ENCODE measurements at places on chromosomes 5 and 9.

DNA sequence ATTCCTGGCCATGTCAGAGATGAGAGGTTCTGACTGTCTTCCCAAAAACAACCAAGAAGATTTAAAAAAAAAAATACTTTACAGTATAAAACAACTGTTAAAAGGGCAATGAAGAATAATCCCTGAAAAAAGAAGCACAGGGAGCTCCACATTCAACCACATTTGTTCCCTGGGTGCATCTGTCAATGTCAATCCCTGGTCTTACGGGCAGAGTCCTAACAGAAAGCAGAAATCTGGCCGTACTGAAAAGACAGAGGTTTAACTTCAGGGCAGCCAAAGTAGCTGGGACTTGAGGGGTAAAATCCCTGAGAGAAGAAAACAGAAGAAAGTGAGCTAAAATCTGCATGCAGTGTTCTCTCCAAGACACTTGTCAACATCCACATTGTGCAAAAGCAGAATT lies 76.6 kb downstream of the RICTOR start:
- no peak for DNase-seq

GRCh38 chr9:83432104-83432627 lies 106.0 kb downstream of the FRMD3 start:
- no peak for DNase-seq

DNA sequence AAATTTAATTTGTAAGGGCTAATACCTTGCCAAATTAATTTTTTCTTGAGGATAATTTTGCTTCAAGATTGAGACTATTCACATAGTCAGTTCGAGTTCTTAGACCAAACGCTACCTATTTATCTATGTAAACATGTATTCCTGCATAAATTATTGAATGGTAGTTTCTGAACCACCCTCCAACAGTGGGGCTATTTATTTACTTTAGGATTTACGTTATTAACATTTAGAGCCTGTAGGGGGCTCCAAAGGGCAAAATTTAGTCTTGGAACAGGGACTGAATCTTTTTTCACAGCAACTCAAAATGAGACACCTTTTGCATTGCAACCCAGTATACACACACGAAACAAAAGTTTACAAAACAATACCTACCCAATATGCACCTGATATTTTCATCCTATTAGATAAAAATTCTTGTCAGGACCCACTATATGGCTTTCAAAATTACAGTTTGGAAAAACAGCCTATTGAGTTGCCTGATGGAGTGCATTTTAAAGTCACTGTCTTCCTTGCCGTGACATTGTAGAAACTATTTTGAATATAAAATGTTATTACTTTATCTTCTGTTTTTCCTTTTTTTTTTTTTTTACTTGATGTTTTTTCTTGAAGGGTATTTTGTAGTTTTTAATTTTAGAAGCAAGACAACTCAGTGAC lies 47.1 kb upstream of the POU4F3 start:
- peak; percentile 60 for DNase-seq

- no peak for DNase-seq
Measured at GRCh38 chr5:32562843-32563242, 22.5 kb upstream of the SUB1 start.

- DNase-seq = no peak
Measured at GRCh38 chr5:64003966-64004365, 41.7 kb upstream of the HTR1A start.

GRCh38 chr9:37105234-37105633 lies 15.1 kb upstream of the ZCCHC7 start:
- no peak for DNase-seq

GRCh38 chr5:137739737-137740136 lies 3.8 kb upstream of the KLHL3 start:
- DNase-seq = no peak

DNA sequence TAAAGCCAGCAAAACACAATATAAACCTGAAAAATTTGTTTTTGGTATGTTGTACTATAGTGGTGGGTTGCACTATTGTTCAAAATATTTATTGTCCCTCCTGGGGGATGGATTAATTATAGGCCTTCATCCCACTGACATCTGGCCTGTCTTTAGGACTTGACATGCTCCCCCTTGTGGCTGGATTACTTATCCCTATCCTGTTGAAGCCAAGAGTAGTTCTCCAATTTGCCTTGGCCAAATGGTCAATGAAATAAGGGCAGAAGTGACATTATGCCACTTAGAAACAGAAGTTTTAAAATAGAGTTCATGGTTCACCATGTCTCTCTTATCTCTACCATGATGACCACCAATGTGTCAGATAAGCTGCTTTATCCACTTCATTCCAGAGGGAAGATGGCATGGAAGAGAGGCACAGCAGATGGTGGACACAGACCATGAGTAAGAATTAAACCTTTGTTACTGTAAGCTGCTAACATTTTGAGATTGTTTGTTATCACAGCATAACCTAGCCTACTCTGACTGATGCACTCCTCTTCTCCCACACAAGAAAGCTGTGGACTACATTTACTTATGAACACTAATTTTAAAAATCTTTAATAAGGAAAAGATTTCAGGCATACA lies 29.2 kb upstream of the ARHGEF28 start:
- peak; percentile 44 for DNase-seq

- no peak for DNase-seq
Measured at GRCh38 chr5:106085136-106085535, 1585.6 kb downstream of the EFNA5 start.

- no peak for DNase-seq
Measured at GRCh38 chr9:126309427-126310189, 17.0 kb upstream of the MVB12B start.

DNA sequence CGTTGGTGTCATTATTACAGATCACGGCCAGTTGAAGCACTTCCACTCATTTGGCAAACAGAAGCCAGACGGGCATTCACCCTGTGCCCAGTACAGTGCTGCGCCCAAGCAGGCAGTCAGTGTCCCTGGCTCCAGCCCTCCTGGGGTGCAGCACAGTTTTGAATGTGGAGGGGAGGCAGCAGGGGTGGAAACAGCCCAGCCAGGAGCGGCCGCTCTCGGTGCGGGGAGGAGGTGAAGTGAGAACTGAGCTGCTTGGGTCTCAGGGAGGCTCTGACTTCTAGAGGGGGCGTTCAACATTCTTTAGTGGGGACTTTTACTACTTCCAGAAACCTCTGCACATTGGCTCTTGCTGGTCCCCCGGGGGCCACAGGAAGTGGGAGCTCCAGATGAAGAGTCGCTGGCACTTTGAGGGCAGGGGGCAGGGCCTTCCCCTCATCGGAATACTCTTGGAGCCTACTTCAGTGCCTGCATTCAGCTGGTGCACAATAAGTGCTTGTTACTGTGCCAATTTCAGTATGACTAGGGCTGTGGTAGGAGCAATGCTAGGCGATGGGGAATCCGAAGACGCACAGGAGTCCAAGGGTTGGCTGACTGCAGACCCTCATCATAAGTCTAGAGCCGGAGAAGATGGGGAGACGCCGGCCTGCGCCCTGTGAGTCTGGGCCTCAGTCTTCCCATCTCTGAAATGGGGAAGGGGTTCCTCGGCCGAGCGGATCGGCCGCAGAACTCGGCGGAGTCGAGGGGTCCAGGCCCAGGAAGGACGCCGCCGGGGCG lies 492 bp upstream of the NEK6 start:
- no peak for DNase-seq

DNA sequence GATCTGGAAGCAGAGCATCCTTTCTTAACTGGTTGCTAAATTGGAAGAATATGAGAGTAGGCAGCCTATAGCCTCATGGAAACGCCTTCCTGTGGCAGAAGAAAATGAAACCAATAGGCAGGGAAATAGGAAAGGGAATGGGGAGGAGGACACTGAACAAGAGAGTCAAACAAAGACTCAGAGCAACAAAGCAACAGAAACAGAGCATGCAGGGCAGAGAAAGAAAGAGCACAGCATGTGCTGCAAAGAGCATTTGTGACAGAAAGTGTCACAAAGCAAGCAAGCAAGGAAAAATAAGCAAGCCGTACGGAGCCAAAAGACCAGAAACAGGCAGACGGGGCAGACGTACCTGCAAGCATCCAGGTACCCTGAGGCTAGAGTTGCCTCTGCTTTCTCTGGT lies 123.1 kb downstream of the RAPGEF6 start:
- no peak for DNase-seq

GRCh38 chr5:9544056-9544455 lies 1.8 kb downstream of the SEMA5A start:
- DNase-seq = no peak

DNA sequence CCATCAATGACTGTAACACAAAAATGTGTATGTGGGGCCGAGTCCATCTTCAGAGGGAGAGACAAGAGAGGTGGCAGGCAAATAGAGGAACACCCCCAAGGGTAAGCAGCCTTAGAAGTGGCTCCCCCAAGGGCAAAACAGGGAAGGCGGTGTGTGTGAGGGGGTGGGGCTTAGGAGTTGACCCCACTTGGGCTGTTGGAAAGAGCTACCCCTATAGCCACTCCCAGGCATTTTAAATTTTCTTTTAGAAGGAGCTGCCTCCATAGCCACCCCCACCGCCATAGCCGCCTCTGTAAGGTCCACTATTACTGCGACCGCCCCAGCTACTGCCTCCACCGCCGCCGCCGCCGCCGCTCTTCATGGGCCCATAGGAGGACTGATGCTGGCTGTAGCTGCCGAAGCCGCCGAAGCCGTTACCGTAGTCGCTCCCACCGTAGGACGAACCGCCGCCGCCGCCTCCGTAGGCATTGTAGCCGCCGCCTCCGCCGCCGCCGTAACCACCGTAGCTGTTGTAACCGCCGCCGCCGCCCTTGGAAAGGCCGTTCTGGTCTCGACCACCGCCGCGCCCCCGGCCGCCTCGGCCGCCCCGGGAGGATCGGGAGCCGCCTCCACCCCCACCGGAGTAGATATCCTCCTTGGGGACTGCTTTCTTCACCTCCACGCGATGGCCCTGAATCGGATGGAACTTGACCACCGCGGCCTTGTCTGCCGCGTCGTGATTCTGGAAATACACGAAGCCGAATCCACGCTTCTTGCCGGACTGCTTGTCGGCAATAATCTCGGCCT lies 1.1 kb downstream of the HNRNPA0 start:
- DNase-seq = peak; percentile 17

DNA sequence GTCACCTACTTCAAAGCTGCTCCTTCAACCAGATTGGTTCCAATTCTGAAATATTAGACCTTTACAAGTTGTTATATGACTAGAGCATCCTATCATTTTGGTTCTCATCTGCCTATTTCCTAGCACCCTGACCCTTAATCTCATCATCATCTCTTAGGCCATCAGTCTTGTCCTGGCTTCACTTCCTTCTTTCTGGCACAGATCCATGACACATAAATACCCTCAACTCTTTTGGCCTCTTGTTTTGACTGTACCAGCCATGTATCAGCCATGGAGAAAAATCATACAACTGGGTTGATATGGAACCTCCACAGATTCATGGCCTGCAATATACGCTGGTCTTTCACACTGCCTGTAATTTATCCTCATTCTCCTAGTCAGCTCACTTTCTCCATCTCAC lies 123.1 kb upstream of the FBXL17 start:
- no peak for DNase-seq

DNA sequence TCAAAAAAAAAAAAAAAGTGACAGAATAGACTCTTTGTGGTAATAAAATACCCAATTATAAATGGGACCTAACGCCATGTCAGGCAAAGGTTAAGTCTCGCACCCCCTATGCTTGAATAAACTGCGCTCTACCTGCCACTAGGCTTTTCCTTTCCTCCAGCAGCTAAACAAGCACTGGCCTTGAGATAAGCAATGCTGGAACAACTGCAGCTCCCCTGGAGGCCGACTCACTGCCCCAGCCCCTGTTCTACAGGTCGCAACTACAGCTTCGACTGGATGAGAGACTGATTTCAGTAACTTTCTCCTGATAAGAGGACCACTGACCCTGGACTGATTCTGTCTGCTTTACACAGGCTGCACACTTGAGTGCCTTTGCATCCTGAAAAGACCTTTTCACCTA lies 210.2 kb downstream of the HSPA4 start:
- no peak for DNase-seq

DNA sequence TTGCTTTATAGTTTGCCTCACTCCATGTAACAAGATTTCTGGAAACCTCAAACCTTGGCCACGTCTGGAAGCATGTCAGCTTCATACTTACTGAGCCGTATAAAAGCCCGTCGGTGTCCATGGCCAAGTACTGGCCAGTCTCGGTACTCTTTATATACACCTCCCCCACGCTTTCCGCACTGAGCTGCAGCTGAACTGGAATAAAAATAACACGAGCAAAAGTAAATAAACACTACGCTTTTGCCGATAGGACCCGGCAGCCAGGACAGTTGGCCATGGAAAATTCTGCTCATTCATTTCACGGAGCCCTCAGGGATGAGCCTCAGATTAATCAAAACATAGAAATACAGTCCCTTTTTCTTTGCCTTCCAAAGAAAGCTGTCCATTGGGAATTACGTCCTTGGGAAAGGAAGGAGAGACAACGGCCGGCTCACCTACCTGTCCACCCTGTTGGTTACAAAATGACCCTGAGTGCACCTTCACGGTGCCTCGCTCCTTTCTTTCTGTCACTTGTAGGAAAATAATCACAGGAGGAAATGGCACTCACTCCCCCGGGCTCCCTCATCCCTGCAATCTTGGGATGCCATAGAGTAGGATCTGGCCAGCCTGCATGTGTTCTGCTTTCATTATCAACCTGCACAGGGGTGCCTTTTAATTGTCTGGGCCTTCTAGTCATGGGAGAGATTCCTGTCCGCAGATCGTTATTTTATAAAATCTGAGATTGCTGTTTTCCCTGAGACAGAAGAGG lies 85.1 kb downstream of the FGF1 start:
- peak; percentile 31 for DNase-seq

DNA sequence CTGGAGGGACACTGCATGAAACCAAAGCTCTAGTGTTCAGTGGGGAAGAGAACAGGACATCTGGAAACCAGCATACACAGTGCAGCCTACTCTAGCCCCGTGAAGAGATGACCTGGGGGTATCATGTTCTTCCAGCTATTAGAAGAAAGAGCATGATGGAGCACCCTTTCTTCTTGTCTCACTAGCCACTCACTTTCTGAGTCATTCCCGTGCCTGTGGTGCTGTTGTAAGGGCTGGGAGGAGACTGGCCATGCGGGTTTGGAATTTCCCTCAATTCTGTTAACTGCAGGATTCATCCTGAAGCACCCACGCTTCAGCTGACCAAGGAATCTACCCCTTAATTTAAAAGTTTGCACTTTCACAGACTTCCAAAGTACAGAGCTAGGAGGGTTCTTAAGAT lies 137.0 kb downstream of the COL23A1 start:
- no peak for DNase-seq

DNA sequence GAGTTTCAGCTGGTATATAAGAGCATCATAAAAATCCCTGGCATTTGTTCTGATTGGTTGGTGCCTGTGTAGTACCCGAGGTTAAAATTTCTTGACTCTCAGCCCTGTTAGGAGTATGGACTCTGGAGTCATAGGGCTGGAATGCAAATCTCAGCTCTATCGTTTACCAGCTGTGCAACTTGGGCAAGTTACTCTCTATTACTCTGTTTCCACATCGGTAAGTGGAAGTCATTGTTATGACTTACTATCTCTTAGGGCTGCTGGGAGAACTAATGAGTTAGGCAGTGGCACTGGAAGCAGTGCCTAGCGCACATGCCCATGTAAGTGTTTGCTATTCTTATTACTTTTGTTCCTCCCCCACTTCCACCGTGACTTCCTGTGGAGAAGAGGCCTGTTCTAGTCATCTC lies 141.6 kb downstream of the BOD1 start:
- no peak for DNase-seq

Data from HEK293T (cell line).